ENCODE measurements at places on chromosomes 2 and 18. TPM values are rescaled to one million over a fixed set of nuclear protein-coding genes. Genes with fewer than 3 reads are reported as not detected.

Gene PLEKHH2
- 5.6 TPM for total RNA-seq

Gene TEKT4
- total RNA-seq: not detected

Gene L3MBTL4
- 10.9 TPM for total RNA-seq

Gene TRABD2A
- total RNA-seq: 0.52 TPM

Gene SERPINB2
- 1.6 TPM for total RNA-seq

DNA sequence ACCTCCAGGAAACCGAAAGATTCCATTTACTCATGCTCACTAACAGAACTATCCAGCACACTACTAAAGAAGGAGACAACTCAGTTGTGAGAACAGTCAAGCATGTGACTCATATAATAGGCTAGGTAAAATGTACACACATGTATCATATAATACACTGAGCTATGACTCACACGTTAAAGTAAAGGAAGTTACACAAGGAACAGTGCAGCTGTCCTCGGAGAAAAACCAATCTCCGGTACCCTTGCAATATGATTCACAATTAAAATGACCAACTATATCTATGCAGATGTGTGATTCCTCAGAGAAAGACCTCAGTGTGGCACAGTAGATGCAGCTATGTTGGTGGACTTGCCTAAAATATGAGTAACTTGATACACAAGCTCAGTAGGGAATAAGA lies 76.5 kb downstream of the STRN start:
- DNase-seq: no peak

GRCh38 chr18:79513381-79514081 lies 117.8 kb downstream of the NFATC1 start:
- DNase-seq: peak; percentile 1

DNA sequence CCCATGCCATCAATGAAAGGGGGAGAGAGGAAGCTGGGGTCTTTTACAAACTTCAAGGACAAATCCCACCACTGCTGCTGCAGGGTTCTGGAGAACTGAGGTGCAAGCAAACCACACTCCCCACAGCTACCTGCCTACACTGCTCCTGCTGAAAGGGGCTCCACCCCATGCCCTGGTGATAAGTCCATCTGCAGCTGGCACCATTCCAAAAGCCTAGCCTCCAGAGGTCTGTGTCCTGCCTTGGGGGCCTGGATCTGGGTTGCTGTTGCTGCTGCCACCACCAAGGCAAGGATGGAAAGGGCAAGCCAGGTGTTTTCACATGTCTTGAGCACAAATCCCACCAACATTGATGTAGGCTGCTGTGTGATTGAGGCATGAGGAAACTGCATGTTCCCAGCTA lies 97.4 kb upstream of the UBE2E3 start:
- DNase-seq: no peak

DNA sequence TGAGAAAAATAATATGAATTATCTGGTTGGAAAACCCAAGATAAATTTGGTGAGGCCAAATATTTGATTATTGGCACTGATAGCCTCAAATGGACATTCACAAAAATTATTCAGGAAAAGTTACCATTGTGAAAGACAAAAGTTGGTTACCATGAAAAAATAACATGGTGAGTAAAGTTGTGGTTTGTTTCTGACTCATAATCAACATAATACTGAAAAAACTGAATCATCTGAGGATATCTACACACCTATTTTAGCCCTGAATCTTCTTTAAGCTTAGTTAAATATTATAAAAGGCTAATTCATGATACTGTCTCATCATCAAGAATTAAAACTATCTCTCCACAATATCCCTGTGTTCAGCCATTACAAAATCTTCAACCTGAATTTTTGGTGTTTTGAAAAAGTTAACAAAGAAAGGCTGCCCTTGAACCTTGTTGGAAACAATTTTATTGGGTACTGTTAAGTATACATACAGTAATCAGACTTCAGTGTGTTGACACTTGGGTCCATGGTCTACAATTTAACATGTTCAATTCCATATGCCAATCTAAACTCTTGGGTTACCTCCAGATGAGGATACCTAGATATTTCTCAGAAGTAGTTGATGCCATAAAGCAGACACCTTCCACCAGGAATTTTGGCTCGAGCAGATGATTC lies 607.5 kb upstream of the SLC39A10 start:
- no peak for DNase-seq

GRCh38 chr18:61426492-61427053 lies 93.3 kb downstream of the CDH20 start:
- DNase-seq: no peak

DNA sequence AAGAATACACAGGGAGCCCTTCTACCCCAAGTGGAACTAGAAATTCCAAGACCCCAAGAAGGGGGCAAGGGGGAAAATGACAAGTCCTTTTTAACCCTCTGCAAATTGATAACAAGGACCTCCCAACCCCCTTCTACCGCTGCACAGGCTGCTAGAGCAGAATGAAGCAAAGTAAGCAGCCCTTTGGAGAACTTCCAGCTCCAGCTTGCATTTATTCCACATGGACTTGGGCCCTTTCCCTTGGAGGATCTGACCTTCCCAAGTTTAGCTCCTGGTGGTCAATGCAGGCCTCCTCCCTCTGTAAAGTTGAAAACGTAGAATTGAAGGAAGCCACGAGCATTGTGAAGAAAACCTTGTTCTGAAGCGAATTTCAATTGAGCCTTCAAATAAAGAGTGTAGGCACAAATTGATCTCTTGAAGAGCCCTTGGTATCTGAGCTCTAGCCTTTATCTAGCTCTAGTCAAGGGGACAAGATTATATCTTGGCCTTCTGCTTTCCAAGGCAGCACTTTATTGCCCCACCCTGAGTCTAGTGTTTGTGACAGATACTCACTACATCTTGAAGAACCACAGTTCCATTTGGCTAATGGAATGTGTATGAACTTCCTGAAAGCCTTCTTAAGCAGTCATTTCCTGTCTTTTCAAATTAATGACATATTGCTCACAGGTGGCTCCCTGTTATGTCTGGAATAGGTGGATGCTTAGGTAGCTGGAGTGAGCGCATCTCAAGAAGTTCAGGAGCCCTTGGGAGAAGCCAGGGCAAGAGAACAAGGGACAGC lies 37.2 kb downstream of the SLC14A2 start:
- DNase-seq: no peak
